ENCODE measurements at places on chromosomes 1 and 21. TPM values are rescaled to one million over a fixed set of nuclear protein-coding genes. Genes with fewer than 3 reads are reported as not detected.
A peak's percentile ranks its signal among the peaks of the same experiment; 100 is the strongest.

ANKRD65 gene
- total RNA-seq, result 5.4 TPM

HRNR gene
- total RNA-seq, result not detected

GRCh38 chr1:225631021-225631663 is 21.8 kb downstream of the ENAH start:
- peaks cover 32% of the 10 kb centered on the region for H3K4me1 ChIP-seq
- no peak overlapping the region for H3K4me3 ChIP-seq
- H3K36me3 ChIP-seq, result no peaks in the 10 kb centered on the region
- H3K27ac ChIP-seq, result no peak overlapping the region
- DNase-seq, result no peak
- no peaks in the 10 kb centered on the region for H3K27me3 ChIP-seq

WDR64 gene
- not detected for total RNA-seq

DNA sequence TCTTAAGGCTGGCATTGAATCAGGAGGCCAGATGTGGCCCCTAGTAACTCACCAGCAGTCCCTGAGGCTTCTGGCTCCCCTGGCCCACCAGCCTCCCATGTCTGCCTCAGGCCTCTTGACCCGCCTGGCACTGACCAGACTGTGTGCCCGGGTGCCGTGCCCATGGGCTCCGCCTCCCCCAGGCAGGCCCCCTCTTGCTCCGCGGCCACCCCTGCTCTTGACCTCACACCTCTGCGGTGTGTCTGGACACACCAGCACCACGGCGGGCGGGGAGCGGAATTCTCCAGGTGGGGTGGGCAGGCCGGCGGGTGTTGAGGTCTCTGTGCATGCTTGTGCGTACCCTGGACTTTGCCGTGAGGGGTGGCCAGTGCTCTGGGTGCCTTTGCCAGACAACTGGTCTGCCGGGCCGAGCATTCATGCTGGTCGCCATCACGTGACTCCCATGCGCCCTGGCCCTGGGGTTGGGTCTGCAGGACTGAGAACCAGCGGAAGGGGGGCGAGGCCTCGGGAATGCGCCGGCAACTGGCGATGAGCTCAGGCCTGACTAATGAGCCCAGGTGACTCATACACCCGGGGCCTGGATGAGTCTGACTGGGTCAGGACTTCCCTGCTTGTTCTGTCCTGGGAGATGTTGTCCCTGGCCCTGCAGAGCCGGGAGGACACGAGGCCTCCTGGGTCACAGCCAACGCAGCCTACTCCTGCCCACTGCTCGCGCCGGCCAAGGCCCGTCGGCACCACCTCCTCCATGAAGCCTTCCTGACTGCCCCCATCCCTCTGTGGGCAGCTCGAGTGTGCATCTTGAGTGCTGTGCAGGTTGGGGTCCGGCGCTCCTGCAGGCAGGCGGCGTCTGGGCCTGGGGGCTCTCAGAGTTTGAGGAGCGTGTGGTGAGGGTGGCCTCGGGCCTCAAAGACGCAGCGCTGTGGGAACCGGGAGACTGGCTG is 22.6 kb downstream of the COL18A1 start:
- DNase-seq, result peak; percentile 79
- no peaks in the 10 kb centered on the region for H3K27me3 ChIP-seq
- no peaks in the 10 kb centered on the region for H3K4me1 ChIP-seq
- H3K36me3 ChIP-seq, result no peaks in the 10 kb centered on the region
- H3K4me3 ChIP-seq, result no peak overlapping the region

- no peak for DNase-seq
- no peak overlapping the region for H3K27ac ChIP-seq
- H3K4me1 ChIP-seq, result no peaks in the 10 kb centered on the region
- no peaks in the 10 kb centered on the region for H3K27me3 ChIP-seq
- no peaks in the 10 kb centered on the region for H3K36me3 ChIP-seq
These were observed 36.7 kb upstream of the SLC19A1 start for GRCh38 chr21:45578811-45579381.

DNA sequence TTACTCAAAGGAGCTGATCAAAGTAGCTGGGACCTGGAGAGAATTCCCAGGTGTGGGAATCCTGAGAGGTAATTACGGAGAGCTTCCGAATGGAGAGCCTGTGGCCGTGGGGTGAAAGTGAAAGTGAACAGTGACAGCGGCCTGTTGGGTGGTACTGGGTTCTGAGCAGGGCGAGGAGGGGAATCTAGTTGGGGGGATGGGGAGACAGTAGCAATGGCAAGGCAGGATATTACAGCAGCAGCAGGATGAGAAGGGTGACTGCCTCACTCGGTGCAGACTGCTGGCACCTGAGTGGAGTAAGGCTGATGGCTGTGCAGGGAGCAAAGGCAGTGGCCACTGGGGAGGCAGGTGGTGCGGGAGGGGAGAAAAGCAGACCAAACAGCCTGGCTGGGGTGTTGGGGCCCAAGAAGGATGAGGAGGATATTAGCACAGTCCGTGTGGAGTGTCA is 70.3 kb upstream of the PRDX6 start:
- H3K4me3 ChIP-seq, result peak overlapping the region; percentile 38
- H3K36me3 ChIP-seq, result no peaks in the 10 kb centered on the region
- no peak for DNase-seq
- peaks cover 10% of the 10 kb centered on the region for H3K4me1 ChIP-seq
- no peaks in the 10 kb centered on the region for H3K27me3 ChIP-seq
- no peak overlapping the region for H3K27ac ChIP-seq

DNA sequence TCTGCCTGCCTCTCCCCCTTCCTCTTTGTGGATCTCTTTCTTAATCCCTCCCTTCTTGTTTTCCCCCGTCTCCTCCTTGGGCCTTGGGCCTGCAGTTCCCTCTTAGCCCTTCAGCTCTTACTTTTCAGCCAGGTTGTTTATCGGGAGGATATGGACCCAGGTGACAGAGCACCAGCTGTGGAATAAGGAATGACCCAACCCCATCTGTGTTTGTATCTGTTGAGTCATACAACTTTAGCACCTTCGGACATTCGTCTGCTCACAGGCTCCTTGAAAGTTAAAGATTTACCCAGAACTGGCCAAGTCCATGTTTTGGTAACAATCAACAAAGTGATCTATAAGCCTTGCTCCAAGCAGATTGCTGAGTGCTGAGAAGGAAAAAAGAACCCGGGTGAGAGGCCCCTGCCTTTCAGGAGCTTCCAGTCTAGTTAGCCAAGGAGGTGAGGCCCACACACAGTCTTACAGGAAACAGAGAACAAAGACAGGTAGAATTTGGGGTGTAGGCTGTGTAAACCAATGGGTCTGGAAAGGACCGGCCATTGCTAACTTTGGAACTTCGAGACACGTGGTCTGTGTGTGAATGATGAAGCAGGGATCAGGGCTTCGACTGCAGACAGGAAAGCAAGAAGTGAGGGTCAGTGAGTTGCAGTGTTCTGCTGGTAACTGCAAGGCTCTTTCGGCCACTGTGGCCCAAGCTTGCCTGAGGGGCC is 66.7 kb upstream of the F3 start:
- no peaks in the 10 kb centered on the region for H3K36me3 ChIP-seq
- H3K27me3 ChIP-seq, result no peaks in the 10 kb centered on the region
- H3K27ac ChIP-seq, result no peak overlapping the region
- H3K4me1 ChIP-seq, result no peaks in the 10 kb centered on the region

- H3K27me3 ChIP-seq, result no peaks in the 10 kb centered on the region
- peaks cover 26% of the 10 kb centered on the region for H3K4me1 ChIP-seq
- no peak for DNase-seq
- H3K4me3 ChIP-seq, result peak overlapping the region; percentile 64
- H3K27ac ChIP-seq, result peak overlapping the region; percentile 74
- H3K36me3 ChIP-seq, result no peaks in the 10 kb centered on the region
These were observed 13.1 kb downstream of the FGGY start for GRCh38 chr1:59309795-59310548.

- H3K27me3 ChIP-seq, result peaks cover 6% of the 10 kb centered on the region
- H3K36me3 ChIP-seq, result no peaks in the 10 kb centered on the region
- no peak overlapping the region for H3K27ac ChIP-seq
These were observed 6.2 kb upstream of the FYB2 start for GRCh38 chr1:56825436-56825835.

GRCh38 chr1:99728494-99729235 is 37.8 kb downstream of the FRRS1 start:
- H3K4me3 ChIP-seq, result no peak overlapping the region
- no peaks in the 10 kb centered on the region for H3K27me3 ChIP-seq
- peaks cover 10% of the 10 kb centered on the region for H3K4me1 ChIP-seq
- H3K27ac ChIP-seq, result peak overlapping the region; percentile 71
- no peaks in the 10 kb centered on the region for H3K36me3 ChIP-seq

- H3K4me1 ChIP-seq, result peaks cover 38% of the 10 kb centered on the region
- H3K36me3 ChIP-seq, result peaks cover 33% of the 10 kb centered on the region
- no peak overlapping the region for H3K4me3 ChIP-seq
- no peaks in the 10 kb centered on the region for H3K27me3 ChIP-seq
- no peak for DNase-seq
These were observed 21.7 kb downstream of the GPR3 start for GRCh38 chr1:27414091-27414490.

- no peak overlapping the region for H3K4me3 ChIP-seq
- H3K36me3 ChIP-seq, result no peaks in the 10 kb centered on the region
- peaks cover 4% of the 10 kb centered on the region for H3K27me3 ChIP-seq
- H3K27ac ChIP-seq, result no peak overlapping the region
- H3K4me1 ChIP-seq, result no peaks in the 10 kb centered on the region
These were observed 6.2 kb downstream of the NECTIN4 start for GRCh38 chr1:161082996-161083747.

DNA sequence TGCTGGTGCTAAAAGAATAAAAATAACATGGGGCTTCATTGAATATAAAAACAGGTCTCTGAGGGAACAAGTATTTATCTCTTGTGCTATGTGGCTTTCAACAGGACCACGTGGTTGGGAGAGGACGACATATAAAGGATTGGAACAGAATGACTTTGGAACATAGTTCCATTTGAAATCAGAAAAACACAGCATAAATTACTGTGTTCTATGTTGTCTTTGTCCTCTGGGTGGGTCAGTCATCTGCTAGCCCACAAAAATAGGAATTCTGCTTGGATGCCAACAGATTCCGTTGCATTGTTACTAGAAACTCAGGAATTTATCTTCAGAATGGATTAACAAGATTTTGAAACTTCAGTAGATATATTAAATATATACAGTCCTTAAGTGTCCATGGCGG is 5.9 kb downstream of the CEP85 start:
- H3K4me1 ChIP-seq, result peaks cover 22% of the 10 kb centered on the region
- no peak for DNase-seq
- peaks cover 34% of the 10 kb centered on the region for H3K36me3 ChIP-seq
- no peak overlapping the region for H3K27ac ChIP-seq
- no peaks in the 10 kb centered on the region for H3K27me3 ChIP-seq
- no peak overlapping the region for H3K4me3 ChIP-seq

OR2L5 gene
- not detected for total RNA-seq

DMRTA2 gene
- total RNA-seq, result not detected

- peak within 1 kb of the TSS; percentile 99 for H3K4me3 ChIP-seq
- H3K27me3 ChIP-seq, result no peaks in the 10 kb centered on the region
- H3K36me3 ChIP-seq, result peaks cover 20% of the 10 kb centered on the region
- peaks cover 12% of the 10 kb centered on the region for H3K4me1 ChIP-seq
These were observed at the start of the genes HSF2BP and RRP1B for GRCh38 chr21:43659136-43660000. HSF2BP (minus strand) TSS chr21:43659488; CDS start chr21:43658096, 1,392 bp downstream. RRP1B (plus strand) TSS chr21:43659560; CDS start chr21:43659665, 105 bp downstream.
